ENCODE measurements at places on chromosomes 6 and 20.

DNA sequence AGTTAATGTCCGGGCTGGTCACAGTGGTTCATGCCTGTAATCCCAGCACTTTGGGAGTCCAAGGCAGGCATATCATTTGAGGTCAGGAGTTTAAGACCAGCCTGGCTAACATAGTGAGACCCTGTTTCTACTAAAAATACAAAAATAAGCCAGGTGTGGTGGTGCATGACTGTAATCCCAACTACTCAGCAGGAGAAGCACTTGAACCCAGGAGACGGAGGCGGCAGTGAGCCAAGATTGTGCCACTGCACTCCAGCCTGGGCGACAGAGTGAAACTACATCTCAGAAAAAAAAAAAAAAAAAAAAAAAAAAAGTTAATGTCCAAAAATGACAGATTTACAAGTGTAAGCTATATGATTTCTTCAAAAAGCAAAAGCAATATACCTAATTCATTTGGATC lies 124.9 kb downstream of the CCDC170 start:
- DNase-seq, result no peak

GRCh38 chr20:50292591-50293283 lies 102.1 kb downstream of the CEBPB start:
- DNase-seq, result peak; percentile 94

GRCh38 chr6:43671011-43671800 lies 16.4 kb downstream of the MRPS18A start:
- no peak for DNase-seq

DNA sequence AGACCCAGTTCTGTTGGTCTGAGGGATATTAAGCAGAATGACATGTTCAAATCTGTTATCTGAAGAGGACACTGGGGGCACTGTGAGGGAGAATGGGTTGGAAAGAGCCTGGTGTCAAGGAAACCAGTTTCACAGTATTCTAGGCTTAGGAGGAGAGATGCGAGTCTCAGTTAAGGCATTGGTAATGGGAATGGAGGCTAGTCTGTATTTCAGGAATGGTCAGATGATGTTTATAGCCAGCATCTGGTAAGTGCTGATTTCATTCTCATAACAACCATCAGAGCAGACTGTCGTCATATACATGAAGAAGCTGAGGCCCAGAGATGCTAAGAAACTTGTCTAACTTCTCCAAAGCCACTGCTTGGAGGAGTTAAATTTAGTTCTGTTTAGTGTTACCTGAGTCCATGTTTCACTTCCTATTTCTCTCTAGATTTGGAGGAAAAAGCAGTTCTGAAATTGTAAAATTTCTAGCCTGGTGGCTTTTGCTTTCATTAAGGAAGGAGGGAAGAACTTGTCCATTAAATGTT lies 242.0 kb downstream of the ARID1B start:
- DNase-seq, result peak; percentile 74

DNA sequence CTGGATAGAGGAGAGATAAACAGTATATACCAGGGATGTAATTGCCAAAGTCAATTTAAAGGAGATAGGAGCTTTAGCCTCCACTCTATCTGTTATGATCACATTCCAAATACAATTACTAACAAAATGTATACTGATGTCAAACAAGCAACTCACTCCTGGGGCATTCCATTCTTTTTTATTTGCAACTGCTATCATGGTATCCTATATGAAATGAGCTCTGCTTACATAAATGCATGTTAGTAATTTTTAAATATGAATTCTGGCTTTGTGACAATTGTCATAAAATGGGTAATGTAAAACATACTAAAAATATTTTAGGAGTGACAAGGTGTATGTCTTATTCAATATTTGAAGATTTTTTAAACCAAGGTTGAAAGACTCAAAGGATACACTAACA lies 751.1 kb downstream of the HACE1 start:
- DNase-seq, result no peak

DNA sequence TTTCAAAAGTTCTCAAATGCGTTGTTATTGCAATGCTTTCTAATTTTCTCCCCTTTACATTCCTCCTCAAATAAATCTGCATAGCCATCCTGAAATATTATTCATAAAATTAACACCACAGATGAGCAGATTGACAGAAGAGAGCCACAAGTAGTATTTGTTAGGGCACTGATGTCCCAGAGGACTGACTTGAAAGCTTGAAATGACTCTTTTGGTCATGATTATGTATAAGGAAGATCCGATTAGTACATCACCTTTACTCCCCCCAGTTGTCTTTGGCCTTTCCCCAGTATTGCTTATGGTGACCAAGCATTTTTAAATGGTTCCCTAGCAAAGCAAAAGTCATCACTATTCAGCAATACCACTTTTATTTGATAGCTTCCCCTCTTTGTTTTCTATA lies 187.6 kb downstream of the ADAT2 start:
- no peak for DNase-seq

- DNase-seq, result no peak
Measured at GRCh38 chr6:30515106-30515505, 25.8 kb downstream of the HLA-E start.

DNA sequence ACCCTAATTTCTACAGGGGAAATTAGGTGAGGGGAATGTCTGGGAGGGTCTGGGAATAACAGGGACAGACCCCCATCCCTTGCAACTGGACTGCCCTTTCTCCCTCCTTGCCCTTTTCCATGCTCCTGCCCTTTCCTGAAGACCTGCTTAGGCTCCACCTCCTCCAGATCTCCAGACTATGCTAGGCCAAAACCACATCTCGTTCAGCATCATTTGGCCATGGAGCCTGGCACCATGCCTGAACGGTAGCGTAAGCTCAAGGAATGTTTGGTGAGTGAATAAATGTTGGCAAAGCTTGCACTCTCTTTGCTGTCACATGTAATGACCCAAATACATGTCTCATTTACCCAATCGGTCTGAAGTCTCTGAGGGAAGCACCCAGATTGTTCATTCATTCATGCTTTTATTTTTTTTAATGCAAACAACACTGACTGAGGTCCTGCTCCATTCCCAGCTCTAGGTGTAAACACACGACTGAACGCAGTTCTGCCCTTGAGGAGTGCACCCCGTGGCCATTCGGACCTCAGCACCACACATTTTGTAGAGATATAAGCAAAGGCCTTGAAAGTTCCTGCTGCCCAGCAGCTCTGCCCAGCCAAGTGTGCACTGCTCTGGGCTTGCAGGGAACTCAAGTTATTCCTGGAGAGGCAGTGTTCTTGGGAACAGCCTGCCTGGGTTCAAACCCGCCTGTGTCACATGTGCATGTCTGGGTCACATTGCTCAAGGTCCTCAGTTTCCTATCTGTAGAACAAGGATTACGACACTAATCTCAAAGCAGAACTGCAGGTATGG lies 1.1 kb upstream of the GRM4 start:
- no peak for DNase-seq

DNA sequence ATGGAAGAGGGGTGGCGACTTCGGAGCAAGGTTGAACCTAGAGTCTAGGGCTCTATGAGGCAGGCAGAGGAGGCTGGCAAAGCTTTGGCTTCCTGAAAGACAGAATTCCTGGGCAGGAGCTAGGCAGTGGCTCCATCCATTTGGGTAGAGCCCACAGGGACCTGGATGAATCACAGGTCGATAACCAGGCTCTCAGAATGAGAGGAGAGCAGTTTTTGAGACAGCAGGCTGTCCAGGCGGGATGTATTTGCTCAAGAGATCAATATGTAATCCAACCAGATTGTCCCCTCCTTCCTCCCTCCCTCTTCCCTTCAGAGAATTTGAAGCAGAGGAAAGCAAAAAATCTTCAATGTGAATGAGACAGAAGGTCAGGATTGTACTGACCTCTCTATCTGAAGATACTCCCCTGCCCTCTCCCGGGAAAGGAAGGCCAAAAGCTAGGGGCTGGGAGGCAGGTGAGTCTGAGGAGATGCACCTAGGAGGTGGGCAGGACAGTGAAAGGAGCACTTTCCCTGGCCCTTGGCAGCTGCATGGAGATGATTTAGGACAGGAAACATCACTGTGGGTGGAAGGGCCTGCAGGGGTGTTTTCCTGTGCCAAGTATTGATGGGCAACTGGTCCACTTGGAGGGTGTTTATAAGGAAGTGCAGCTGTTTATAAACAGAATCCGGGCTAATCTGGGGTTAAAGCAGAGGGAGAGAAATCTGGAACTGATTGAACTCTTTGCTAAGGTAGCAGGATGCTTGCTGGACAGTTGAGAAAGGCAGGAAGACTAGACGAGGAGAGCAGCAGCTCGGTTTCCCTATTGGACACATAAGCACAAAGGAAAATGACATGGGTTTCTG lies 212.4 kb upstream of the LRFN2 start:
- no peak for DNase-seq

GRCh38 chr20:1509237-1509636 lies 18.0 kb upstream of the SIRPB2 start:
- peak; percentile 79 for DNase-seq

DNA sequence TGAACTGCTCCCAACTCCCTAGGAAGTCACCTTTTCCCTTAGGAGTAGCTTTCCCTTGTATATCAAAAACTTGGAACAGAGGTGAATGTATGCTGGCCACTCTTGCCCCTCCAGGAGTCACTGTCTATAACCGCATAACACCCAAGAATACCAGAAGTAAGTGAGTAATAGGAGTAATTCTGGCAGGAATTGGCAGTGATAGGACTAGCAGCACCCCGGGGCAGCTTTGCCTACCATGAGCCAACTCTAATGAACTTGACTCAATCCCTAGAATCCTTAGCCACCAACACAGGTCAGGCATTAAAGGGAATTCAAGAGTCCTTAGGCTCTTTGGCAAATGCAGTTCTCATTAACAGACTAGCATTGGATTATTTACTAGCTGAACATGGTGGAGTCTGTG lies 28.8 kb upstream of the CD164 start:
- no peak for DNase-seq

DNA sequence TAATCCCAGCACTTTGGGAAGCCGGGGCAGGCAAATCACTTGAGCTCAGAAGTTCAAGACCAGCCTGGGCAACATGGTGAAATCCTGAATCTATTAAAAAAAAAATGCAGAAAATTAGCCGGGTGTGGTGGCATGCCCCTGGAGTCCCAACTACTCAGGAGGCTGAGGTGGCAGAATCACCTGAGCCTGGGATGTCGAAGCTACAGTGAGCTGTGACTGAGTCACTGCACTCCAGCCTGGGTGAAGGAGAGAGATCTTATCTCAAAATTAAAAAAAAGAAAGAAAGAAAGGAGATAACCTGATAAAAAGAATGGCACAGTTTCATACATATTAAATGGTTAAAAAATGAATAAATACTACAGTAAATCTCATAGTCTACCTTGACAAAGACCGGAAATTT lies 123.6 kb upstream of the TNFAIP3 start:
- no peak for DNase-seq

- no peak for DNase-seq
Measured at GRCh38 chr20:39638731-39639130, 676.6 kb downstream of the DHX35 start.

- DNase-seq, result peak; percentile 45
Measured at GRCh38 chr6:7727946-7728854, 2.3 kb downstream of the BMP6 start.

GRCh38 chr6:145547594-145548335 lies 187.6 kb downstream of the EPM2A start:
- no peak for DNase-seq

- no peak for DNase-seq
Measured at GRCh38 chr6:43242908-43243663, at the start of gene TTBK1. Gene TTBK1 (plus strand): TSS chr6:43243481. CDS start chr6:43246661, 3,180 bp downstream.

GRCh38 chr6:95321126-95321525 lies 256.2 kb upstream of the MANEA start:
- no peak for DNase-seq

GRCh38 chr6:47789553-47789952 lies 7.7 kb downstream of the OPN5 start:
- no peak for DNase-seq

GRCh38 chr20:40196846-40197436 lies 492.1 kb downstream of the MAFB start:
- DNase-seq, result no peak

GRCh38 chr6:105210932-105211531 lies 31.2 kb upstream of the POPDC3 start:
- no peak for DNase-seq

DNA sequence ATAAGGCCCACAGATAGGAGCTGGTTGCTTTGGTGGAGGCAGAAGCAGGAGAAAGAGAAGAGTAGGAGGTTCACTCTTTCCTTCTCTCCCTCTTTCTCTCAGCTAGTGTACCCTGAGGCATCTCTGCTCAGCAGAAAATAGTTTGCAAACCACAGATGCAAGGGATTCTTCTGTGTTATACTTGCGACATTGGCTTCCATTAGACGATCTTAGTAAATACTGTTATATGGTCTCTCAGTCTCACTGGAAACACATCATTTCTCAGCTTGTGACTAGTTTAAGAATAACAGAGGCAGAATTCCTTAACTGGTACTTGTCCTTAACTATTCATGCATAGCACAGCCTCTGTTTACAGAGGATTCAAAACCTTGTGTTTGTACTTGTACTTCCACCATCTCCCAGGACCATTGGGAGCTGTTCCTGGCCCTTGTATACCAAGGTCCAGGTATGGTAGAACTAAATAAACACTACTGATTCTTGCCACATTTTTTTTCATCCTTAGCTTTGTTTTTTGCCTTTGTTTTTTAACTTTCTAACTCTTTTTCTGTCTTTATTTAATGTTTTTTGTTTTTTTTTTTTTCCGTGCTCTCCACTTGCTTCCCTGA lies 218.2 kb downstream of the OTOR start:
- no peak for DNase-seq

- no peak for DNase-seq
Measured at GRCh38 chr20:10940941-10941340, 267.1 kb upstream of the JAG1 start.

- no peak for DNase-seq
Measured at GRCh38 chr20:47534405-47534804, 32.7 kb downstream of the NCOA3 start.

- DNase-seq, result no peak
Measured at GRCh38 chr6:153449279-153449678, 318.2 kb upstream of the RGS17 start.

- DNase-seq, result no peak
Measured at GRCh38 chr6:164005004-164005711, 590.6 kb downstream of the QKI start.

DNA sequence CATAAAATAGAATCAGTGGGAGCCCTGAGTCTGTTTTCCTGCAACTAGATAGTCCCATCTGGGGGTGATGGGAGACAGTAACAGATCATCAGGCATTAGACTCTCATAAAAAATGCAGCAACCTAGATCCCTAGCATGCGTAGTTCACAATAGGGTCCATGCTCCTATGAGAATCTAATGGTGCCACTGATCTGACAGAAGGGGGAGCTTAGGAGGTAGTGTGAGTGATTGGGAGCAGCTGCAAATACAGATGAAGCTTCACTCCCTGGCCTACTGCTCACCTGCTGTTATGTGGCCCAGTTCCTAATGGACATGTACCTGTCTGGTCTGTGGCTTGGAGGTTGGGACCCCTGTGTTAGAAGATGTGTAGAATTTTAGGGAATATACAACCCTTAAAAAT lies 904.5 kb upstream of the EPHA7 start:
- peak; percentile 1 for DNase-seq

All from hematopoietic multipotent progenitor cell treated with erythropoietin and hydrocortisone succinate and interleukin-3 and kit ligand, for 6 days (in vitro differentiated cells).